Vagina (tissue), 2 donors: ENCODE measurements at places on chromosomes 2 and 18. TPM values are rescaled to one million over a fixed set of nuclear protein-coding genes. Genes with fewer than 3 reads are reported as not detected.

Gene ERFE
- not detected for total RNA-seq

DNA sequence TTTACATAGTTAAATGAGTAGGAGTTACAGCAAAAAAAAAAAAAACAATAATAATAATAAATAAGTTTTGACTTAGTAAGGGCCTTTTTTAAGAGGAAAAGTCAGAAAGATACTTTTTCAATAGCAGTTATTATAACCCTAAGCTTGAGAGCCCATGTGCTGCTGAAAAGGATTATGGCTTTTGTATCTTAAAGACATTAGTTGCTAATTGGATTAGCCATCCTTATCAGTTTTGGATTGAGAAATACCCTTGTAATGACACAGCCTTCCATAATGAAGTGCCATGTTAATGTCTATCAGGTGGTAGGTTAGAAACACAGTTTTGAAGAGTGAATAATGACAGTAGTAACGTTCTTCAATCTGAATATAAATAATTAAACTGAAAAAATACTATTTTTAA, 554.0 kb downstream of the RIT2 start:
- no peak for DNase-seq

DNA sequence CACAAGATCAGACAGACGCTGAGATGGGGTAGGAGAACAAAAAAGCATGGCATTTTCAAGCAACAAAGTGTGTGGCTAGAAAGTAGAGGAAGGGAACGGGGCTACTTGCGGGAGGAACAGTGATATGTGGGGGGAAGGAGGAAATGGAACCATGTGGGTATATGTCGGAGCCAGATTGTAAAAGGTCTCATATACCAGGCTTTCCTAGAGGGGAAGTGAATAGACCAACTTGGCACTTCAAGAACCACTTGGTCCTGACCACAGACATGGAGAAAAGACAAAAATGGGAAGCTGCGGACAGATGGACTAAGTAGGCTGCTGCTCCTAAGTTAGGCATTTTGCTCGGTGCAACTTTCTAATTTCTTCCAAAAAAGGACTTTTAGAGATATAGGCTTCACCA, 196.0 kb downstream of the DCC start:
- DNase-seq, result no peak

GRCh38 chr2:94861308-94862152, 9.7 kb upstream of the TEKT4 start:
- no peak for DNase-seq

GRCh38 chr2:185127412-185127811, 529.1 kb downstream of the ZNF804A start:
- DNase-seq, result no peak

DNA sequence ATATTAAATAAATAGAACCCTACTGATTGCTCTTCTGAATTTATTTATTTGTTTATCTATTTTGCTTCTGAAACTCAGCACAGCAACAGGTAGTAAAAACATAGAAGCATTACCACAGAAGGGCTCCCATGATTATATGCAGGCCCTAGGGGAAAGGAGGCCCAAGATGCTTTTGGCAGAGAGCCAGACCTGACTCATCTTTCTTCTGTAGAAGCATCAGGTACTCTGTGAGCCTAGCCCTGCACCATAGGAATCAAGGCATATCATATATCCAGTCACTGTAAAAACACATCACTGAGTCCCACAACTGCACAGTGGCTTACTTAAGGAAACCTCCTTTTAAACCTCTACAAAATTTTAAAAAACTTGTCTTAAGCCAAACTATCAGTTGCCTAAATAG, 1.8 kb downstream of the SCN9A start:
- DNase-seq, result no peak
